ENCODE measurements at places on chromosomes 12 and 14.

GRCh38 chr12:32312049-32312670, 87.2 kb upstream of the FGD4 start:
- ATAC-seq = no peak

DNA sequence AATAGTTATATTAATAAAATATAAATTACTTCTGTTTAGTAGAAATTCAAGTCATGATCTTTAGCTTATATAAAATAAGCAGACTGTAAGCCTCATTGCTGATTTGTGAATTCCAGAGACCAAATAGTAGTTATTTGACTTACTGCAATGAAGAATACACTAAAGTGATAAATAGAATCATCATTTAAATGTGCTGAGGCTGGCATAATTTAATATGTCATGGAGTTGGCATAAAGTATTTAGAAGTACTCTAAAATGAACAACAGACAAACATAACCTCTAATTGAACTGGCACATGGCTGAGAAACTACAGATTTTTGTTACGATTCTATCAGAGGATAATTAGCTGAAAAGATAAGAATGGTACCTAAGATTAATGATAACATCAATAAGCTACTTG, 45.7 kb upstream of the TRHDE start:
- ATAC-seq = no peak

DNA sequence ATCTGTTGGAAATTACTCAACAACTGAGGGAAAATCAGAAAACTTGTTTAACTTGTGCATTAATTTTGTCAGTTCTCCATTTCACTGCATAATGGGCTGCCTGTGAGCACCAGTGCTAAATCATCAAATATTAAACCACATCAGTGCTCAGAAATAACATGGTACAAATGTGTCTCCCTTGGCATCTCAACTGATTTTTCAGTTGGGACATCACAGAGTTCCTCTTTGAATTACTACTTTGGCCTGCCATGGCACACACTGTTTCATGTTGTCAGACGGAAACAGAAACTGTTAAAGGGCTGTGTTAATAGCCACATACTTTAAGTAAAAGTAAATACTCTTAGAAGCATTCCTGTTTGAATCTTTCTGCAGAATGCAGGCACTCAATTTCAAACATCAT, 42.1 kb upstream of the STRN3 start:
- no peak for ATAC-seq

- ATAC-seq = no peak
These were observed 317.1 kb downstream of the BCAT1 start for GRCh38 chr12:24631676-24632426.

GRCh38 chr12:10067942-10068341, 30.8 kb downstream of the CLEC1A start:
- ATAC-seq = no peak

Measured in stimulated activated memory B cell treated with anti-CD40 and anti-IgM and Interleukin-4, amounts not matched to agents 10 μg/mL and 1 μg/mL and 100 μg/mL, for 72 hours (primary cell).